T-cell (primary cell): ENCODE measurements at places on chromosomes 11 and 22. TPM values are rescaled to one million over a fixed set of nuclear protein-coding genes. Genes with fewer than 3 reads are reported as not detected.

- no peak for DNase-seq
These were observed 51.5 kb upstream of the POU2AF2 start for GRCh38 chr11:111193924-111194490.

DNA sequence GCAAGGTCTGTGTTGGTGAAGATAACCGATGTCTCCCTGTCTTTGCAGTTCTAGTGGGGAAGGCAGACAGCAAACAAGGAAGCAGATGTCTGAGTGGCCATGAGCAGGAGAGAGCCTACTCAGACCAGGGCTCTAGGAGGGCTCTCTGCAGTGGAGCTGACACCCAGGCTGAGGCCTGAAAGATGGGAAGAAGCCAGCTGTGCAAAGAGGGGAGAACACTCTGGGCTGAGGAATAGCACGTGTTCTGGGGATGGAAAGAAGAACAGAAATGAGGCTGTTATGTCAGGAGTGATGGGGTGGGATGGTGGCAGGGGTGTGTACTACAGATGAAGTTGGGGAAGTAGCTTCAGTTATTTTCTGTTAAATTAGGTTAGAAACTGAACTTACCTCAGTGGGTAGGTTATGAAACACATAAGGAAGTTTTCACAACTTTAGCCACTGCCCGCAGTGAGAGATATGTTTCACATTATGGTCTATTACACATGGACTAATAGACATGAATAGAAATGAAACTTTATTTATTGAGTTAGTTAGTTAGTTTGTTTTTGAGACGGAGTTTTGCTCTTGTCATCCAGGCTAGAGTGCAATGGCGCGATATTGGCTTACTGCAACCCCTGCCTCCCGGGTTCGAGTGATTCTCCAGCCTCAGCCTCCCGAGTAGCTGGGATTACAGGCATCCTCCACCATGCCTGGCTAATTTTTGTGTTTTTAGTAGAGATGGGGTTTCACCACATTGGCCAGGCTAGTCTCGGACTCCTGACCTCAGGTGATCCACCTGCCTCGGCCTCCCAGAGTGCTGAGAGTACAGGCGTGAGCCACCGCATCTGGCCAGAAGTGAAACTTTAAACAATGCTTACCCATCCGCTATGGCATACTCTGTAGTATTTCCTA is 7.8 kb downstream of the DCPS start:
- DNase-seq: no peak

DNA sequence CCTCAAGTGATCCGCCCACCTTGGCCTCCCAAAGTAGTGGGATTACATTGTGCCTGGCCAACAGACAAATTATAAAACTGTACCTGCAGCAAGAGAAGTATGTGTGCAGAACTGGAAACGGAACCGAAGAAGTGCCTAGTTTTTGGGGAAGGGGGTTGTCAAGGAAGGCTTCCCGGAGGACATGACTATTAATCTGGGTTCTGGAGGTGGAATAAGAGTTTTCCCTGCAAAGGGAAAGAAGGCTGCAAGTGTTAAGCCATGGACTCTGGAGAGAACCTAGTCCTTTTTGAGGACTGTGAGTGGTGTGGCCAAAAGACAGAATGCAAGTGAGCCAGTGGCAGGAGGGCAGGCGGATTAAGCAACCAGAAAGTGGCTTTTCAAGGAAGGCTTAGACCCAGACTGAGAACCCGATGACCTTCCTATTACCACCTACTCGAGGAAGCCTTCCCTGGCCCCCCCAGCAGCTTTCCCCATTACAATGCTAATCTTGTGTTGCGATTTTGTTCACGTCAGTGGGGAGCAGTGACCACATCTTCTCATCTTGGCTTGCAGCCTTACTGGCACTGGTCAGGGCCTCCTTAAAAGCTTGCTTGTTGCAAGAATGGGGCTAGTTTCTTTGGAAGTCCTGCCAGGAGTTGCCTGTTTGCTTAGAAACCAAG is 5.7 kb upstream of the SEPTIN3 start:
- DNase-seq: no peak

GRCh38 chr11:46280706-46281105 is 3.2 kb downstream of the CREB3L1 start:
- no peak for DNase-seq

DNA sequence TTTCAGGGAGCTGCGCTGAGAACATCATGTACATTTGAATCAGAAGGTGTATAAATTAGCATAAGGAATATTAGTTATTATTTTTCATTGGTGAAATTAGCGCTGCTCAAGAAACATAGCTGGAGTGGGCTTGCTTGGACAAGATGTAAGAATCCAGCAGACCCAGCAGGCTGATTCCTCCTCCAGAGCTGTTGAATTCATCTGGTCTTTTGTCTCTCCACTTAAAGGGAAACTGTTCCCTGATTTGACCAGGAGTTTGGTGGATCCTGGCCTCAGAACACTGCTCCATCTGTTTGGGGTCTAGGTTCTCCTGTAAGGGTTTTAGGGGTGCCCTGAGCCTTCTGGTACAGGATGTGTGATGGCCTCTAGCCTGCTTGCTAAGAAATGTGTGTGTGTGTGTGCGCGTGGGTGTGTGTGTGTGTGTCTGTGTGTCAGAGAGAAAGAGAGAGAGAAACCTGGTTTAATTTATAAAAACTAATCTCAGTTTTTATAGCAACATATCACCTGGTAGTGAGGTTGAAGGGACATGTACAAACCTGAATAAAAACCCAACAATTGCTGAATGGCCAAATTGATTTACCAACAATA is 8.3 kb upstream of the SORL1 start:
- no peak for DNase-seq

- no peak for DNase-seq
These were observed 50.4 kb upstream of the KCNQ1OT1 start for GRCh38 chr11:2750101-2750681.

GRCh38 chr22:42288791-42289190 is 18.3 kb upstream of the TCF20 start:
- no peak for DNase-seq

DNA sequence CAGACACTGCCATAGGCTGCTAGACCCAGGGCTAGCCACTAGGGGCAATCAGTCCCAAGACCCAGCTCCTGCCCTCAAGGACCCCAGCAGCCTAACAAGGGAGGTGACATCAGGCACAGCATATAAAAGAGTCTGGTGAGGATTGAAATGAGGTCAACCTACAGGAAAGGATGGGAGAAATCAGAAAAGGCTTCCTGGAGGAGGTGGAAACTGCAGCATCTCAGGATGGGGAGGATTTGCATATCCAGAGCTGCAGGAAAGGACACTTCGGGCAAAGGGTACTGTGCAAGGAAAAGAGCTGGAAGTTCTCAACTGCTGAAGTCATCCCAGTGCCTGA is 2.9 kb upstream of the ARFGAP2 start:
- DNase-seq: no peak

GRCh38 chr11:37525336-37525735 is 927.3 kb upstream of the RAG2 start:
- no peak for DNase-seq

GRCh38 chr11:72482211-72482812 is 48.0 kb upstream of the CLPB start:
- DNase-seq: peak; percentile 32

- no peak for DNase-seq
These were observed 28.3 kb upstream of the TP53I11 start for GRCh38 chr11:44978961-44979331.

DNA sequence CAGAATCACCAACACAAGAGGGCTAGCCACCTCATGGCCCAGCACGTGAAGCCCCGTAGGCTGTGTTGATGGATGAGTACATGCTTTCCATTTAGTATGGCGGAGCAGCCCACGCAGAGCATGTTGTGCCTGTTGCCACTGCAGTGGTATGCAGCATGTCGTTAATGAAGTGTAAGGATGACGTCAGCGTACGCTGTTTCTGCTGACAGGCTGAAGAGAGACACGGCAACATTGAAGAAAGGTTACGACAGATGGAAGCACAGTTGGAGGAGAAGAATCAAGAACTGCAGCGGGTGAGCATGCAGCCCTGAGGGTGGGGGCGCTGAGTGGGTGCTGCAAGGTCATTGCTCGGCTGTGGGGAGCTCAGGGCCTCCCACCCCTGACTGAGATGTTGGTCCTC is 62.8 kb downstream of the PPFIA1 start:
- DNase-seq: no peak

- DNase-seq: peak; percentile 24
These were observed 31.5 kb downstream of the KIAA0930 start for GRCh38 chr22:45208993-45209838.

- DNase-seq: no peak
These were observed 44.2 kb downstream of the SYTL2 start for GRCh38 chr11:85766721-85767161.

Gene SOX6
- total RNA-seq: not detected

Gene OR6T1
- total RNA-seq: not detected

Gene APOL5
- not detected for total RNA-seq

Gene LRRN4CL
- 0.14 TPM for total RNA-seq

Gene TEX54
- total RNA-seq: not detected

Gene C11orf97
- total RNA-seq: not detected

Gene AMOTL1
- 0.35 TPM for total RNA-seq

Gene MYOD1
- total RNA-seq: not detected

Gene OR52M1
- not detected for total RNA-seq

Gene C1QTNF5
- total RNA-seq: not detected

Gene APOBEC3A
- total RNA-seq: not detected

Gene OR51I1
- total RNA-seq: not detected

Gene POU2AF3
- total RNA-seq: not detected

Gene SORL1
- 422 TPM for total RNA-seq

Gene KCNJ5
- not detected for total RNA-seq

Gene TSPAN32
- total RNA-seq: 66.9 TPM

Gene OR8G1
- not detected for total RNA-seq
